ENCODE measurements at places on chromosomes 6 and 20.

DNA sequence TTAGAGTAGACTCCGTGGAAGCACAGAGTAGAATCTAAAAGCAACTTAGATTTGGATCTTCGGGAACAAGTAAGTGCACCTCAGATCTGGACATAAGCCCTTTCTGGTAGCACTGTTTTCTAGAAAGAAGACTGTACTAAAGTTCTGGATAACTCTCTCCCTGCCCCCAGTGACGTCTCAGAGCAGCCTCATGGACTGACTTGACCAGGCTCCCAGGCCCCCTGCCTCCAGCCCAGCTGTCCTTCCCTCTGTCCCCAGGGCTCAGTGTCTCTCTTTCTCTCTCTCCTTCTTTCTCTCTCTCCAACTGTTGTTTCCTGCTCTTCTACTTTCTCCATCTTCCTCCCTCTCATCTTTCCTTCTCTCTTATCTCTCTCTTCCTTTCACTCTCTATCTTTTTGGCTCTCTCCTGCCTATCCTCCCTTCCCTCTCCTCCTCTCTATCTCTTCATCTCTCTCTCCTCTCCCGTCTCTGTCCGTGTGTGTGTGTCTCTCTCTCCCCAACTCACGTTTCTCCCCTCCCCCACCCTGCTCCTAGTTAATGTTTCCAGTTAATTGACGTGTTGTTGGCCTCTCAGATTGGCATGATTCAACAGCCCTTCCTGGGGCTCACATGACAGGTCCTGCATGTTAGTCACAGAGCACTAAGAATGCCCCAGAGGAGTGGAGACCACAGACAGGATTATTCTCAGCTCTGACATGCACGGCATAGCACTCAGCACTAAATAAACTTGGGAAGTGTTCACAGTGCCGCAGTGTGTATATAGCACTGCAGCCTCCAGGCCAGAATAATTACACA lies 180.4 kb upstream of the FOXQ1 start:
- no peak for DNase-seq

DNA sequence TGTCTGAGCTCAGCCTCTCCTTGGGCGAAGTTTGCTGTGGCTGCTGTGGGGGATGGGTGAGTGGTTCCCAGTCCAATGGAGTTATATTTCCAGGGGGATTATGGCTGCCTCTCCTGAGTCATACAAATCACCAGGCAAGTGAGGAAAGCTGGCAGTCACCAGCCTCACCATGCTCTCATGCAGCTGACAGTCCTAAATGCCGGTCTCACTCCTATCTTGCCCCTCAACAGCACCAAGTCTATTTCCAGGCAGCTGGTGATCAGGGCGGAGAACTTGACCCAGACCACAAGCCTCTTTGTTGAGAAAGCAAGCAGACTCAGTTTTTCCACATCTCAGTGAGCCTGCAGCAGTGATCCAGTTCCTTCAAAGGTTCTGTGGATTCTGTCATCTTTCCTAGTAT lies 98.9 kb downstream of the TBC1D32 start:
- DNase-seq: no peak

- DNase-seq: no peak
These were observed 9.3 kb downstream of the ZBTB46 start for GRCh38 chr20:63821811-63822210.

GRCh38 chr20:2382833-2383232 lies 2.1 kb downstream of the TGM6 start:
- DNase-seq: no peak

DNA sequence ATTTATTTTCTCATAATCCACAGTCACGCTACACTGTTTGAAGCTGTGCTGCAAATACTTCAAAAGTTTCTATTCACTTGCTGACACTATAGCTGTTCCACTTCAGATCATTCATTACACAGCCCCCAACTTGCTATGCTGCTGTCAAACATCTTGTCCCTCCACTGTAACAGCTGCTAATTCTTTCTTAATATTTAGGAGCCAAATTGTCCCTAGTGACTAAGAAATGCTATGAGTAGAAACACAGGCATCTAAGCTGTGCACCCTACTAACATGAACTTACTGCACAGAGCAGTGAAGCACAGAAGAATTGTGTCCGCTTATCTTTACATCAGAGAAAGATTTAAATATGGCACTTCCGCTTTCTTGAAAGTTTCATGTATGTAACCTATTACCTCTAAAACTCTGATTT lies 91.3 kb downstream of the PDE10A start:
- no peak for DNase-seq

DNA sequence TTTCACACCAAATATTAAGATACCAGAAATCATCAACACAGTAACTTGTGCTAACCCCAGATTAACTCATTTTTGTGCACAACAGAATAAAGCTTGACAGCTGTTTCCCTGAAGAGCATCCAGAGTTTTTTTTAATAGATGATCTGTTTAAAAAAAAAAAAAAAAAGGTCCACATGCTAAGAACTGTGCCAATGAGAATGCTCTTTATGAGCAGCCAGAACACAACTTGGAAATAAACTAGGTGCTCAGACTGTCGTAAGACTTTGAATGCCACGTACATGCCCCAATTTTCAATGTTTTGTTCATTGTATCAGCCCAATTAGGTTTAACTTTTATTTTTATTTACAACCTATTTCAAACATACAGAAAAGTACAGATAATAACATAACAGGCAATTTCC lies 47.3 kb downstream of the STAU1 start:
- DNase-seq: no peak

DNA sequence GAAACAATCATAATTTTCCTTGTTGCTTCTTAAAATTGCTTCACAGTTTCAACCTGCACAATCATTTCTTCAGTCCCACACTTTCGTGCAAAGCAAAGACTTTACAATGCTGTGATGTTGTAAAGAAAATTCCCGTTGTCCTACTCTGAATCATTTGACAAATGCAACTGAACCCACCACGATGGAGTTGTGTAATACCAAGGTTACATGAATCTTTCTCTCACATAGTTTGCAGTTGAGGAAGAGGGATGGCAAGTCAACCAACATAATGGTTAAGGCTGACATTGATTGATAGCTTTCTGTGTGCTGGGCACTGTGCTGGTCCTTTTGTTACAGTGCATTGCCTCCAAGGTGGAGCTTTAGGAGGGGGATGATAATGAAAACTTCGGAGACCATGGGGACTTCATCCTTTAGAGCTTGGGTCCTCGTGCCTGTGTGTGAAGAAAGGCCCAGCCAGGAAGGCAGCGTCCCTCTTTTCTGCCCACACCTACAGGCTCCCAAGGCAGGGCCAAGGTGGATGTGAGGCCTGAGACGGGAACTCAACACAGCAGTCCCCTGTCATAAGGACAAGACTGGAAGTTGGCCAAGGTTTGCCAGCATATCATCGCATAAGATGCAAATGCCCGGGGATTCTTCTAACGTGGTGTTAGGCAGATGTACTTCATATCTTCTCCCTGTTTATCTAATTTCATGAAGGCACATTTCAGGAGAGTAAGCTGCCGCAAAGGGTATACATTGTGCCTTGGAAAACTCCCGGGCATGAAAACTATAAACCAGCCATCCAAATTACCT lies 96.9 kb downstream of the LY86 start:
- no peak for DNase-seq

- DNase-seq: no peak
These were observed 792 bp upstream of the MICA start for GRCh38 chr6:31402324-31403282.

DNA sequence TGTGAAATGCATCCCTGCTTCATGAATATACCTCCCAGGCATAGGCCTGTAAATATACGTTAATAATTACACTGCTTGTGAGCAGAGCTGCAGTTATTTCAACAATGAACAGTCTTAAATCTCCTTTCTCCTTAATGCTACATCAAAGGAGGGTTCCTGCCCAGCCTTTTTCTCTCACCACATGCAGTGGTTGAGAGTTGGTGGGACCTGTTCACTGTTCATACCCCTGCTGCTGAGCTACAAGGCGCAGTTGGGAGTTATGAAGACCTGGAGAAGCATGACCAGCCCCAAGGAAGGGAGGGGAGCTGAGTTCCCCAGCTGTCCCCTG lies 111.9 kb upstream of the FOXQ1 start:
- DNase-seq: no peak

DNA sequence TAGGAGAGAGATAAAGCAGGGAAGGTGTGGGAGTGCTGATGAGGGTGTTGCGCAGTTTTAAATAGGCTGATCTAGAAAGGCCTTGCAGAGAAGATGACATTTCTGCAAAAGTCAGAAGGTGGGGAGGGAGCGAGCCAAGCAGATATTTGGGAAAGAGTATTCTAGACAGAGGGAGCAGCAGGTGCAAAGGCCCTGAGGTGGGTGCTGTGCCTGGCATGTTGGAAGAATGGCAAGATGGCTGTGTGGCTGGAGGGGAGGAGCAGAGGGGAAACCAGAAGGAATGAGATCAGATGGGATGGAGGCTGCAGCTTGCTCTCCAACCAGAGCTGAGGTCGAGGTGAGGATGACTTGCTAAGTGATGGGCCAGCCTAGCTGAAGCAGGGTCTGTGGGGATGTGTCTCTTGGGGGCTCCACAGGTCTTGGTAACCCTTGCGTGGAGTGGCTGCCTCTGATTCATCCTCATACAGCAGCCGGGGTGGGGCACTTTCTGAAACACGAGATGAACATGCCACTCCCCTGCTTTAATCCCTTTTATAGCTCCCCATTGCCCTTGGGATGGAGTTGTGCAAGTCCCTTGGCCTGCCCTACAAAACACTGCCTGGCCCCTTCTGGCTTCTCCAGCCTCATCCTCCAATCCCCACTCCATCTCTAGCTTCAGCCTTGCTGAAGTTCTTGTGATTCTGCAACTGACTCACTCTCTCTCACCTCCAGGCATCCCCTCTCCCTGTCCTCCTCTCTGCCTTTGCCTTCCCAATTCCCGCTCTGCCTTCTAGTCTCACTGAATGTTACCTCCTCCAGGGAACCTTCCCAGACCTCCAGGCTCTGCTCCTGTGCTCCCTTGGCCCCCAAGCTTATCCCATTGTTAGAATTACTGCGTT lies 94.1 kb downstream of the CDH22 start:
- DNase-seq: no peak

DNA sequence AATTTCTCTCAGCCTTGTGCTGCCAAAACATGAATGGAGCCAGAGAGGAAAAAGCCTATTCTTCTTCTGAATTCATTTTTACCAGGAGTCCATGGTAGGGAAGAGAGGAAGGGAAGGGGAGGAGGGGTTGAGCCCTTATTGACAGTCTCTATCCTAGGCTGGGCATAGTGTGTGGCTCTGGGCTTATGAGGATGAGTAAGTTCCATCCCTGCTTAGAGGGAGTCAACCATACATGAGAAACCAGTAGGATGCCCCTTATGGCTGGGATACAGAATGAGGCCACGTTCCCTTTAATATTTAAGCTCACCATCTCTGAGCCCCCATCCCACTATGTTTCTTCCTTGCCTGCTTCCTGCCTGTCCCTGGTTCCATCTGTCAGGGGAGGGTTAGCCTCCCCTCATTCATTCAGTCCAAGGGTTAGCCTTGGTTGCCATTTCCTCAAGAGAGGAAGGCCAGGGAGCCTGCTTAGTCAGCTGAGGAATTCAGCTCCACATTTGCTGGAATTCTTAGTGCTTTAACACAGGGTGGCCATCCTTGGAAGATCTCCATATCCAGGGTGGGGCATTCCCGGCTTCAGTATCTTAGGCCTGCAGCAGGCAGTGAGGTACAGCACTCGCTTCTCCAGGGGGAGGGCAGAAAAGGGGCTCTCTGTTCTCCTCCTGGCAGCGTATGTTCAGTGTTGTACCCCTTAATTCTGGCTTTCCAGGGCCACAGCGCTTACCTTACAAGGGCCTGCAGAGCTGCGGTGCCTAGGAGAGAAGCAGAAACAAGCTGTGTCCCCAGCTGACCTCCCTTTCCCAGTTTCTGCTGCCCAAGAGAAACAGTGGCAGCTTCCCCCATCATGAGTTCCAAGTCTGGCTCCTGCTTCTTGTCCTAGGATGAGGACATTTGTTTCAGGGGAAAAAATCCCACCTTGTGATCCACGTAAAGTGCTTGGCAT lies 12.5 kb downstream of the SIRT5 start:
- no peak for DNase-seq

- DNase-seq: no peak
These were observed 2.1 kb downstream of the DAAM2 start for GRCh38 chr6:39794231-39794630.

DNA sequence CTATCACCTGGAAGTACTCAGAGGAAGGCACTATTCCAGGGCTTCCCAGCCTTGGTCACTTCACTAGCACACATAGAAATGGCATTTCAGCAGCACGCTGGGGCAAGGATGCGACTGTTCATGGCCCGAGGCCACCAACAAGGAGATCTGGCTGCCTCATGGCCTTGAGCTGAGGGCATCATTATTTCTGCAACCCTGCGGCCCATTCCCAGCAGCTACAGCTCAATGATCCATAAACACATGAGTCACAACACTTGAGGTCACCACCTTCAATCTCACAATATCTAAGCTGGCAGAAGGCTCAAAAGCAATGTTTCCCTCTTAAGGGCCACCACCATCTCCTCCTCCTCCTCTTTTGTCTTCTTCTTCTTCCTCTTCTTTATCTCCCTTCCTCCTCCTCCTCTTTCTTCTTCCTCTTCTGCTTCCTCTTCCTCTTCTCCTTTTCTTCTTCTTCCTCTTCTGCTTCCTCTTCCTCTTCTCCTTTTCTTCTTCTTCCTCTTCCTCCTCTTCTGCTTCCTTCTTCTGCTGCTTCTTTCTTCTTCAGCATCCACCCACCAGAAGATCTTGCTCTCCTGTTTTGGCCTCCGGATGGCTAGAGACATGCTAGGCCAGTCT lies 382.9 kb upstream of the CNR1 start:
- no peak for DNase-seq

DNA sequence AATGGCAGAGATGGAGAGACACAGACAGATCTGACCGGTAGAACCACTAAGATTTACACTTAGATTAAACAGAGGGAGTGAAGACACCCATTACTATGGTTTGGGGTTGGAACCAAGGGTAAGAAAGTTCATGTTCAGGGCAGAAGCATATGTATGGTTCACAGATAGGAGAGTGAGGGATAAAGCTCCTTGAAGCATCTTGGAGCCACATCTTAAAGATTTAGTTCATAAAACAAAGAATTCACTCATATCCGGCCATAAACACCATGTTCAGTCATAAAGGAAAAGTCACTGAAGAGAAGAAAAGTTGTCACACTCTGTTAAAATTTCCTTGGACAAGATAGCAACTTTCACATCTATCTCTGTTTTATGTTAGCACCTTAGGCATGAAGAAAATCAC lies 18.0 kb downstream of the STX7 start:
- DNase-seq: no peak

GRCh38 chr20:62143081-62143956 lies at the start of the genes PSMA7 and SS18L1:
Gene PSMA7 (minus strand): TSS chr20:62143394. CDS start chr20:62143303, 91 bp downstream.
Gene SS18L1 (plus strand): TSS chr20:62143769. CDS start chr20:62143821, 52 bp downstream.
- peak; percentile 86 for DNase-seq

DNA sequence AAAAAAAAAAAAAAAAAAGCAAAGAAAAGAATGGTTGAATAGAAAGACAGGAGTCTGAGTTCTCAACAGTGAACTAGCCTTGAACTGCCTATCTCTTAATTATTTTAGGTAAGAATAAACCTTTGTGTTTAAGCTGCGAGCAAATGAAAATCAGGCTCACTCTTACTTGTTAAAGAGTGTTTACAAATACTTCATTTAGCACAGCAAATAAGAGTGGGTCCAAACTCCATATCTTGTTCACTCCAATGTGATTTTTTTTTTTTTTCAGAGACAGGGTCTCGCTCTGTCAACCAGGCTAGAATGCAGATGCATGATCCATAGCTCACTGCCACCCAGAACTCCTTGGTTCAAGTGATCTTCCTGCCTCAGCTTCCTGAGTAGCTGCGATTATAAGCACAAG lies 11.9 kb downstream of the MCM9 start:
- no peak for DNase-seq

GRCh38 chr20:45780159-45780558 lies 11.5 kb downstream of the WFDC3 start:
- no peak for DNase-seq

- no peak for DNase-seq
These were observed 119.5 kb upstream of the FOXA2 start for GRCh38 chr20:22703843-22704242.

All from caudate nucleus (tissue), 63 donors.